ENCODE measurements at places on chromosomes 11 and 22.

GRCh38 chr11:1238767-1239595 is 16.1 kb downstream of the MUC5B start:
- no peak for DNase-seq

DNA sequence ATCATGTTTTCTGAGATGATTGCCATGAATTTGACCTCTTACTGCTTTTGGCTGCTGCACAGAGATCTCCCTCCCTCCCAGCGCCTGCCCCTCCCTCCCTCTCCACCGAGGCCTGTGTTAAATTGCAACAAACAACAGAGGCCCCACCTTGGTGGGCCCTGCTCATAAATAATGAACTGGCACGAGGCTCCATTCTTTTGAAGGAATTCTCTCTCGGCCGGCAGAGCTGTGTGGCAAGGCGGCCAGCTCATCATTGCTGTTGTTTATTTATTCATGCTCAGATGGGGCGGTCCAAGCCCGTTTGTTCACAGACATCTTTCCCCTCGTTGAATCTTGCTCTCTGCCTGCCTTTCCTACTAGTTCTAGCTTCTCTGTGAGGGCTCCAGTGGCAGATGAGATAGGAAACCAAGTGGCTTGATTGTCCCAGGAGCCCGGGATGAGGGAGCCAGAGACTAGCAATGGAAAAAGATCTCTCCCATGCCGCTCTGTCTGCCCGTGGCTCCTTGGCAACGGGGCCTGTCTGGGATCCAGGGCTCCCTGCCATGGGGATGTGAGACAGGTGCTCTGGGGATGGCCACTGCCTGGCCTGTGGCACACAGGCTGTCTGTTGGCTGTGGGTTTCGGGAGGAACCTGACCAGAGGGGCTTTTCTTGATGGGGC is 192.6 kb downstream of the DSCAML1 start:
- no peak for DNase-seq

DNA sequence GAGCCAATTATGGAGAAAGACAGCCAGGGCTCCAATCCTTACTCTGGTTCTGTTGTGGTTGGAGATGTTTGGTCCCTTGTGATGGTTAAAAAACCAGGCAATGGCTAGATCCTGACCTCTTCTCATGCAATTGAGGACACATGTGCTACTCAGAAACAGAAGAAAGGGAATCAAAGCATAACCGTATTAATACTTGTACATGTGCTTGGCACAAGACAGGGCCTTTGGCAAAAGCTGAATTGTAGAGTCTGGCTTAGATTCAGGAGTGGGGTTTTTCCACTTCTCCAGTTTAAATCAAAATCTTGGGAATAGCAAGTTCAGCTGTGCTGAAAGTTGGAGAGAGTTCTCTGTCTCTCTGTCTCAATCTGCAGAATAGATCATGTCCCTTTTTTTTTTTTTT is 80.1 kb upstream of the E2F8 start:
- DNase-seq: no peak

DNA sequence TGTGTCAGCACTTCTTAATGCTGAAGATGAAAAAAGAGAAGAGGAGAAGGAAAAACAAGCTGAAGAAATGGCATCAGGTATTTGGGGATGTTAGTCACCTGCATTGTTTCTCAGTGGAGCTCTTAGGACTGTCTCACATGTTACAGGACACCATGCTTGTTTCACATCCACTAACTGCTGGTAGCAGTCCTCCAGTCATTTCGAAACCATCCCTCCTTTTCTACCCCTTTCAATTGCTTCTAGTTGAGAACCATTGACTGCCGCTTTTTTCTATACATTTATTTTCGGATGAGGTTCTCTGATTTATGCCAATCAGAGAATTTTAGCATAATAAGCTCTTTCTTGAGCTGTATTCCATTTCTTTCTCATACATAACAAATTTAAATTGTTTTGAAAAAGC is 21.5 kb downstream of the BIRC2 start:
- no peak for DNase-seq

DNA sequence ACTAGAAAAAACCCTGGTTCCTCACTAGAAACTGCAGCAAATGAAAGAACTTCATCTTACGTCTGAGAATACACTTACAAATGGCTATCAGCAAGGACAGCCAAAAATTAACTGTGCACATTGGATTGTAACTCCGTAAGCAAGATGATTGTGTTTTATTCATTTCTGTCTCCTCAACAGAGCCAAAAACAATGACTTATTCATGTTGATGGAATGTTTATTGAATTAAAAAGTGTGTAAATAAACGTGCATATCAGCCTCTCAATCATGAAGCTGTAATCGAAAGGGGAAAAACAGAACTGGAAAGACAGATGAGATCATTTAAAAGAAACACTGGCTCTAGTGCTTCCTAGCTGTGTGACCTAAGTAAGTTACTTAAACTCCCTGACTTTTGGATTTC is 307.5 kb upstream of the ZC3H12C start:
- no peak for DNase-seq

DNA sequence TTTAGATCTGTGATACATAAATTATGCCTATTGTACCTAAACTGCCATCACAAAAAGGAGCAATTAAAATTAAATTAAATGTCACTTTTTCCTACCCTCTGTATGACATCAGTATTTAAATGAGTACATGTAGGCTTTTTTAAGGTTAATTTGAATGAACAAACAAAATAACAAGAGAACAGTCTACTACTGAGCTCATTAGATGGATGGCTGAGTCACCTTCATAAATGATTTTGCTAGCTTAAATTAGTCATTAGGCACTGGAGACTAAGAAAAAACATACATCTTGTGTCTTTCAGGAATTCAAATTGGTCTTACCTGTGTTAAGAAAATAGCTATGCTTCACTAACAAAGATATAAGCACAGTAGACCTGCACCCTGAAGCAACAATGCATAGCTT is 153.6 kb downstream of the RCN1 start:
- DNase-seq: no peak

DNA sequence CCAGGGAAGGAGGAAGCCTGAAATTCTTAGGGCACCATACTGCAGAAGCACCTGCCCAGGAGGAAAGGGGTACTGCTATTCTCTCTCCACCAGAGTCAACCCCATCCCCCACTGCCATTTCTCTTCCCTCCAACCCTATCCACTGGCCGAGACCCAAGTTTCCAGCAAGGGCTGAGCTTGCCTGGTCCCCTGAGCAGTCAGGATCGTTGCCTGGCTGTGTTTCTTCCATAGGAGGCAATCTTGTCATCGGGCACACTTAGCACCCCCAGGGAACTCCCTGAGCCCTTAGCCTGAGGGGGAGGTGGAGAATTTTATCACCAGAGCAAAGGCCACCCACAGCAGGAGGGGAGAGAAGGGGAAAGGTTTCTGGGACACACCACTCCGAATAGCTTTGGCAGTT is 115.8 kb upstream of the NECTIN1 start:
- DNase-seq: no peak

DNA sequence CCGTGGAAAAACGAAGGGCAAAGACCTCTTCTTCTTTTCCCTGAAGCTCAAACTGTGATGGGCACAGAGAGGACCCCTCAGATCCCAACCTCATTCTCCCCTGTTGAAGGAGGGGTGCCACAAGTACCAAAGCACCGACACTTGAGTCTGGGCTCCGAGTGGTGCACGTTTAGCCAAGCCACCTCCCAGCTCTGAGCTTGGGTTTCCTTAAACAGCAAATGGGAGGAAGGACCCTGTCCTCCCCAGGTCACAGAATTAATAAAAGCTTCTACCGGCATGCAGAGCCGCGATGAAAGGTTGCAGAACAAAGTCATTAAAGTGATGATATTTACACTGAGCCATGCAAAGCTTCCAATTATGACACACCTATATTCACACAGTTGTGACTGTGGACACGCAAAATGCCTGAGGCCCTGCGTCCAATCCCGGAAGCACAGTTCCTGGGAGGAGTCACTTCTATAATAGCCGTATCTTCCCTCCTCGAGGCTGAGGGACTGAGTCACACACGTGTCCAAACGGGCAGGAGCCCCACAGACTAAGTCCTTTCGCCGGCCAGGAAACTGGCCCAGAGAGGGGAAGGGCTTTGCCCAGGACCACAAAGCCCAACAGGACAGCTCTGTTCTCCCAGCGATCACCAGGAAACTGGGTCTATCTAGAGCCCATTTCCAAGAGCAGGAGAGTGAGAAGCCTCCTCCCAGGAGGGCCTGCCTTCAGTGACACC is 922 bp upstream of the CSNK1E start:
- DNase-seq: peak; percentile 31

GRCh38 chr22:19744350-19745006 is 16.1 kb upstream of the TBX1 start:
- no peak for DNase-seq

DNA sequence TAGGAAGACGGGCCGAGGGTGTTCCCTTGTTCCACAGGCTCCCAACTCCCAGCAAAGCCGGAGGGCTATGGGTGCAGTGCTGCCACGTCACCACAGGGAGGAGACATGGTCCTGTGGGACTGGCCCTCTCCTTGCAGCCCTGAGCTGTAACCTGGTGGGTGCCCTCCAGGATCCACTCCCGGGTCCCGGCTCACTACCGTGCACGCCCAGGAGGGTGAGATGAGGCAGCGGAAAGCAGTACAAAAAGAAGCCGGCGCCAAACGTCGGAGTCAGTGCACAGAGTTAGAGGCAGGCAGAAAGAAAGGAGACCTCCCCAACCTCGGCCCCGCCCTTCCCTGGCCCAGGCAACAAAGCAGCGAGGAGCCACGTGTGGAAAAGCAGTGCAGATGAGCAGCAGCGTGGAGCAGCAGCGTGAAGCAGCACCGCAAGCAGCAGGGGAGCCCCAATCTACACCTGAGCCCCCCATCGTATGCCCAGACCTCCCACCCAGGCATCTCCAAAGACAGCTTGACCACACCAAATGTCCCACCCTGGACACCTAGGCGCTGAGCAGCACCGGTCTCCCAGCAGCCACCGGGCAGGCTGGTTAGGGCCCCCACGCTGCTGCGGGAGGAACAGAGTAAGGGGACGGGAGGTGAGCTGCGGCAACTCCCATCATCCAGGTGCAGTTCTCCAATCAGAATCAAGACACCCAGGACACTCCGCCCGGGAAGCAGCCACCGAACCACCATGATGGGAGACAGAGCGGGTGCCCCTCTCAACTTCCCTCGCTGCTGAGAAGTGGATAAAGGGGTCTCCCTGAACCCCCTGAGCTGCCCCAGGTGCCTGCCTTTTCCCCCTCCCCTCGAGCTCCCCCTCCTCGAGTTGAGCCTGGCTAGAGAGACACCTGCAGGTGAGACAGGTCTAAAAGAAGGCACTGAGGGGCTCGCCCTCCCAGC is 28.8 kb downstream of the IGSF9B start:
- peak; percentile 58 for DNase-seq

GRCh38 chr11:1450949-1451710 is 35.4 kb downstream of the MOB2 start:
- no peak for DNase-seq

GRCh38 chr22:16968218-16968595 is 39.8 kb downstream of the GAB4 start:
- no peak for DNase-seq

DNA sequence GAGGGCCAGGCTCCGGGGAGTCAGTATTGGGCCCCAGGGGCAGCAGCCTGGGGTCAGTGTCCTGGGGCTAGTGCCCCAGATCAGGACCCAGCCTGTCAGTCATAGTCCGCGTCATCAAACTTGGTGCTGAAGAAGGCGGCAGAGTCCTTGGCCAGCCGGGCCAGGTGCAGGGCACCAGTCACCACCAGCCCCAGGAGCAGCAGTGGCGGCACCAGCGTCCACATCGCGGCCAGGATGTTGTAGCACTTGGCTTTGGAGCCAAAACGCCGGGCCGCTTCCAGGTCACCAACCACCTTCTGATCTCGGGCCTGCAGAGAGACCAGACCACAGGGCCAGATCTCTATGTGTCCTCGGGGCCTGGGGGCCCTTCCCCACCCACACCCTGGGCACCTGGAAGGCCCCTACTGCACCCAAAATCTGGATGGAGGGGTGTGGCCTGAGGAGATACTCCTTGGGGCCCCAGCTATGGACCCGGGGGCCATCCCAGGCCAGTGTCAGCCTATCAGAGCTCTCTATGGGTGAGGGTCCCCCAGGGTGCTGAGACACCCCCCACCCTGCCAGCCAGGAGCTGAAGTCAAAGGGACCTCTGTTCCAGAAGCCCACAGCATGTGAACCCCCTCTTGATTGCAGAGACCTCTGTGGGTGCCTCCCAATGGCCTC is 790 bp downstream of the IFITM5 start:
- no peak for DNase-seq

DNA sequence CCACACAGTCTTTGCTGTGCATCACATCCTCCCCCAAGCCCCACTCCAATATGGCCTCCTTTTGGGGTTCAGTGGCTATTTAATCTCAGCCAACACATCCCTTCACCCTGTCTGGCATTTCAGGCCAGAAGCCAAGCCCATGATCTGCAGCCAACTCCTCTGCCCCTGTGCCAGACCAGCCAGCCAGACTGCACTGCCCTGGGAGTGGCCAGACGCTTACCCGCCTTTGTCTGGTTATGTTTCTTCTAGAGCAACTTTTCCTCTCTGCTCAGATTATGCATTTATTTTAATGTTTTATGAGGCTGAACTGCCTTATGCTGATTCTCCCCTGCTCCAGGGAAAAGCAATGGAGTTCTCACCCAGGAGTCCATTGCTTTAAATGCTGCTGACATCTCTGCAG is 206.7 kb upstream of the TBCEL start:
- no peak for DNase-seq

DNA sequence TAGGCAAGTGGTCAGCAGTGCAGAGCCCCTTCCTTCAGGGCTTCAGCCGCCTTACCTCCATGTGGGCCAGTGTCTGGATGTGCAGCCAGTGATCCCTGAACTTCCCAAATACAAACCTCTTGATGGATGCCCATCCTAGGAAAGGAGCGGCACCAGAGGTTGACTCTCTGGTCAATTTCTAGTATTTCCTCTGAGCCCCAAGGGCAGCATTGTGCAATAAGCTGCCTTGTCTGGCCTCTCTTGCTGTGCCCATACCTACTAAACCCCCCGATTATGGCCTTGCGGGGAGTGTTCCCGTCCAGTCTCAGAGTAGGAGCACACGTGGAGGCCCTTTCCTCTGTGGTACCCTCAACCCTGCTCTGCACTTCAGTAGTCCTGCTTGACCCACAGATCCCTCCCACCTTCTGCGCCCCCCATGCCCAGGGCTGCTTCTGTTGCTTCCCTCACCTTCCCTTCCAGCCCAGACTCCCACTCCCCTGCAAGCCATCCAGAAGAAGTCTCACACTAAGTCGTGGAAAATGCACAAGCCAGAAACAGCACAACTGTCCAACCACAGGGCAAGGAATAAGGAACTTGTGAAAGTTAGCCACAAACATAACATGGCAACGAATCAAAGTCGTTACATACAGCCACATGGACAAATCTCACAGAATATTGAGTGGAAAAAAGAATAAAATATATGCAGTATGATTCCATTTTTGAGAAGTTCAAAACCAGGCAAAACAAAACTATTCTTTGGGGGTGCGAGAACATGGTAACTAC is 39.6 kb upstream of the HORMAD2 start:
- no peak for DNase-seq

DNA sequence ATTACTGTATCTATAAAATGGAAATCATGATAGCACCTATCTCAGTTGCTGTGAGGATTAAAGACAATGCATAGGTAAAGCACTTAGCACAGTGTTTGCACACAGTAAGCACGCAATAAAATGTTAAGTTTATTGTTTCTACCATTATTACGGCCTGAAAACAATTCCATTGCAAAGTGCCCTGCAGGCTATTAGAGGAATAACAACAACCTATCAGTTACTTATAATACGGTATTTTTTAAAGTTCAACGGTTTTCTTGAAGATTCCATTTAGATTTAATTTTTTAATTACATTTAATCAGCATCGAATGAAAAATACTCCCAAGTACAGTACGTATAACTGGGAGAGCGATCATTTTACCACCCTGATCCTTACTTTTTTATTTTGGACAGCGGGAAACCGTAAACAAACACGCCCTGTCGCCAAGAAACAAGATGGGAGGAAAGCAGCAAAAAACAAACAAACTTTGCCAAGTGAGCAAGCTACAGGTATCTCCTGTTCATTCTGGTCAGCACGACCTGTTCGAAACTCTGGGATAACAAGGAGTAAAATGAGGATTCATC is 893 bp downstream of the SLC36A4 start:
- no peak for DNase-seq
